ENCODE measurements at places on chromosomes 6 and 20. TPM values are rescaled to one million over a fixed set of nuclear protein-coding genes. Genes with fewer than 3 reads are reported as not detected.

DNA sequence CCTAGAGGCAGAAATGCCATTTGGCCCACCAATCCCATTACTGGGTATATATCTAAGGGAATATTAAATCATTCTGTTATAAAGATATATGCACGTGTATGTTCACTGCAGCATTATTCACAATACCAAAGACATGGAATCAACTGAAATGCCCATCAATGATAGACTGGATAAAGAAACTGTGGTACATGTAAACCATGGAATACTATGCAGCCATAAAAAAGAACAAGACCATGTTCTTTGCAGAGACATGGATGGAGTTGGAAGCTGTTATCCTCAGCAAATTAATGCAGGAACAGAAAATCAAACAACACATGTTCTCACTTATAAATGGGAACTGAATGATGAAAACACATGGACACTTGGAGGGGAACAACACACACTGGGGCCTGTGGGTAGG, 458.4 kb downstream of the CD83 start:
- no peak for DNase-seq

DNA sequence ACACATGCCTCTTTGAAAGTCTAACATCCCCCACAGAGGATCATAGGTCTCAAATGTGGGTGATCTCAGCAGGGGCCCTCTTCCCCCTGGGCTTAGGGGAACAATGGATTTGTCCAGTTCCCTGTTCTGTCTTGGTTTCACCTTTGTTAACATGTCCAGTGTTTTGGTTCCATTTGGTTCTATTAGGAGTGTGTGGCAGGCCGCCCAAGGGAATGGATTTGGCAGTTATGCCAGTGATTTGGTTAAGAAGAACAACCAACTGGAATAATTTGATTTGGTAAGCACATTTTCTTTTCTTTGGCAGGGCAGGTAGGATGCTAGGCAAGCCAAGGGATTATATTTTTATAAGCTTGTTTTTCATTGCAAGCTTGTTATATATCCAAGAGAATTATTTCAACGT, 28.5 kb upstream of the ENPP1 start:
- DNase-seq: no peak

GRCh38 chr6:98836025-98836961, 1.9 kb downstream of the POU3F2 start:
- no peak for DNase-seq

DNA sequence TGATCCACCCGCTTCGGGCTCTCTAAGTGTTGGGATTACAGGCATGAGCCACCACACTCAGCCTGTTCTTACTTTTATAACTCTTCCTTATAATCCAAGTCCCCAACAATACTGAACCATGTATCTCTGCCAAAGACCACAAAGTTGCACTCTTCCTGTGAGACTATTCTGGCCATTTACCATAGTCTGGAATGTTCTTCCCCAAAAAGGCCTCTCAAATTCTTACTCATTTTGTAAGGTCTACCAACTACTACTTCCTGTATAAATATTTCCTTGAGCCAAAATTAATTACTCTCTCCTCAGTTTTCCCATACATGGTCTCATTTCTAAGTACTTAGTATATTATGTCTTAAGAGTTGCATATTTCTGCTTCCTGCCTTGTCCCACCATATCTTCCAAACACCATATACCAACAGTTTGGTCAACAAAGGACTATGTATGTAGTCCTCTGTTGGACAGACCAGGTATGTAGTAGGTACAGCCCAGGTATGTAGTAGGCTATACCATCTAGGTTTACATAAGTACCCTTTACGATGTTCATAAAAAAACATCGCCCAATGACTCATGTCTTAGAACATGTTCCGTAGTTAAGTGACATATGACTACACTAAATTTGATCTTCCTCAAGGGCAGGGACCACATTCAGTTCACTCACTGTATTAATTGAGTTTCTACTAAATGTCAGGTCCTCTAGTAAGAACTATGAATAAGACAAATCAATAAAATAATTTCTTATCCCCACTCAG, 22.0 kb downstream of the RANBP9 start:
- no peak for DNase-seq

DNA sequence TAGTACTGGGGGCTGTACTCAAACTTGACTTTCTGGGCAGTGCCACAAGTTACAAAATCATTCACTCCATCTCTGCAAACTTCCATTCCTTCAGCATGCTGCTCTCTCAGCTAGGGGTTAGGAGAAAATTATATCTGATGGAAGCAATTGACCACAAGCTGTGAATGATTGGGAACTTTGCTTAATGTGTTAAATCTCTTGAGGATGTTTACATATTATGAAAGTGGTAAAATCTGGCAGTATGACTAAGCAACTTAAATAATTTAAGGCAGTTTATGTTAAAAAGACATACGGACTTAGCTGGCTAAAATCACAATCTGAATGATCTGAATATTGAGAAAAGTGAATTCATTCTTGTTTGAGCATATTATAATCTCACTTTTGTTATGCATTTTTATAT, 415.0 kb downstream of the PHF3 start:
- no peak for DNase-seq

DNA sequence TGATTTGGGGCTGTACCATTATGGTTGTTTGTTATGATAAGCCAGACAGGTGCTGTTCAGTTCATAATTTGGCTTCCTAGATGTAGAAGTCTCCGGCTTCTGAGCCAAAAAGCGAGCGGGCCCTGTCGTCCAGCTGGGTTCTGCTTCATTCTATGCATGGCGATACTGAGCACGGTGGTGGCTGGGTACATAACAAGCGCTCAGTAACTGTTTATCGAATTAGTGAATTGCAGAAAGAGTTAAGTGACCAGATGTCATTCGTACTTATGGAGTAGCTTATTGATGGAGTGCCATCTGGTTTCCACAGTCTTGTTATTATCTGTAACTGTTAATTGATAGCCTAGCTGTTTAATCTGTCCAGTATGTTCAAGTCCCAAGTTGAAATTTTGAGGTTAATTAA, 85.0 kb downstream of the DTD1 start:
- no peak for DNase-seq

GRCh38 chr20:54291339-54292010, 83.6 kb downstream of the PFDN4 start:
- no peak for DNase-seq

Gene RGS17
- 0.24 TPM for total RNA-seq
